ENCODE measurements at places on chromosomes 13 and 19. TPM values are rescaled to one million over a fixed set of nuclear protein-coding genes. Genes with fewer than 3 reads are reported as not detected.

Gene CYP2A7
- total RNA-seq, result not detected

Gene SIX5
- total RNA-seq, result 27.3 TPM

Gene IZUMO2
- total RNA-seq, result not detected

Gene NEK5
- 0.58 TPM for total RNA-seq

Gene ZNF681
- total RNA-seq, result 0.91 TPM

Gene EPS8L1
- 0.81 TPM for total RNA-seq

Gene ILF3
- total RNA-seq, result 190 TPM

Gene CEACAM16
- total RNA-seq, result 0.36 TPM

Gene LHB
- total RNA-seq, result 0.84 TPM

Gene ZNF44
- 13.9 TPM for total RNA-seq

Gene ZSCAN18
- total RNA-seq, result 62.7 TPM

Gene ATXN8OS
- not detected for total RNA-seq

Gene SOX1
- total RNA-seq, result not detected

Gene ATP11A
- total RNA-seq, result 68.1 TPM

Gene TEX29
- total RNA-seq, result 1.8 TPM

Gene KLK12
- total RNA-seq, result not detected

Gene ZSCAN4
- not detected for total RNA-seq

Gene FARP1
- 39.0 TPM for total RNA-seq

Gene SYT3
- total RNA-seq, result 0.55 TPM

Gene C13orf46
- total RNA-seq, result 2.1 TPM

Gene FBXO17
- 23.6 TPM for total RNA-seq

Gene GJB6
- not detected for total RNA-seq

Gene TDRD12
- 0.18 TPM for total RNA-seq

Gene LTBP4
- 286 TPM for total RNA-seq

Gene MICOS13
- total RNA-seq, result 39.0 TPM

Gene PVR
- 44.2 TPM for total RNA-seq

Gene CGB2
- not detected for total RNA-seq

Gene RAB20
- 18.8 TPM for total RNA-seq

Gene ONECUT3
- total RNA-seq, result not detected

Gene IFI30
- 92.7 TPM for total RNA-seq
